ENCODE measurements at places on chromosomes 7 and 10. TPM values are rescaled to one million over a fixed set of nuclear protein-coding genes. Genes with fewer than 3 reads are reported as not detected.

KAZALD1 gene
- total RNA-seq: 3.6 TPM

CYCS gene
- total RNA-seq: 52.3 TPM

CTNNA3 gene
- not detected for total RNA-seq

CPXM2 gene
- total RNA-seq: 2.1 TPM

TRIM50 gene
- total RNA-seq: not detected

CLDN3 gene
- 0.32 TPM for total RNA-seq

CYP2C19 gene
- not detected for total RNA-seq
